ENCODE measurements at places on chromosomes 5 and 9.
A peak's percentile ranks its signal among the peaks of the same experiment; 100 is the strongest.

- DNase-seq = peak; percentile 56
Observed at GRCh38 chr5:78601559-78602314, 46.8 kb downstream of the LHFPL2 start.

GRCh38 chr9:123049589-123050222, 16.2 kb downstream of the GPR21 start:
- DNase-seq = no peak

DNA sequence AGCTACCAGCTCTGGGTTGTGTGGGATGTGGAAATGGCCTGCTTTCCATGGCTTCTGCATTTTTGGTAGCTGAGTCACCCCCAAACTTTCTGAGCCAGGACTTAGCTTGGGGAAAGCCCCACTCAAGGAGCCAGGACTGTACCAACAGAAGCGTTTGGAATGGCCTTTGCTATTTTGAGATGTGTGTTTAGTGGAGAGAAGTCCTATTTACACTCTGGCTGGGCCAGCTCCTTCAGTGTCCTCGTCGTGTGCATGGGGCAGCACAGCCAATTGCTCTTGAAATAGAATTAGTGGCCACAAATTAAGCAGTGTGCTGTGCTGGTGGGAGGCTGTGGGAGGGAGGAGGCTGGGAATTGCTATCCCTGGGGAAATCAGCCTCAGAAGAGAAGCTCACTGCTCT, 51.6 kb downstream of the ENTREP1 start:
- DNase-seq = no peak

GRCh38 chr5:10565785-10566542, 2.1 kb downstream of the ANKRD33B start:
- no peak for DNase-seq

DNA sequence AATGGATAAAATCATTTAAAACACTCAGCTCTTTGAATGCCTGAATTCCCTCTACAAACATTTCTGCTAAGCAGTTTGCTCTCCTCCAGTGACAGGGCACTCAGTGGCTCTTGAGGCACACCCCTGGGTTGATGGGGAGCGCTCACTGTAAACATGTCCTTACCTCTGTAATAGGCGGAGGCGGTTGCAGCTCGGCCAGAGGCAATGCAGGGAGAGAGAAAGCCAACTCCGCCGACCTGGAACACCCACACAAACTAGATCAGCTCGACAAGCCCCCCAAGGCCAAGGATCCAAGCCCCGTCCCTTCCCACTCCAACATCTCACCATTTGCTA, 329 bp downstream of the CDC23 start:
- no peak for DNase-seq

DNA sequence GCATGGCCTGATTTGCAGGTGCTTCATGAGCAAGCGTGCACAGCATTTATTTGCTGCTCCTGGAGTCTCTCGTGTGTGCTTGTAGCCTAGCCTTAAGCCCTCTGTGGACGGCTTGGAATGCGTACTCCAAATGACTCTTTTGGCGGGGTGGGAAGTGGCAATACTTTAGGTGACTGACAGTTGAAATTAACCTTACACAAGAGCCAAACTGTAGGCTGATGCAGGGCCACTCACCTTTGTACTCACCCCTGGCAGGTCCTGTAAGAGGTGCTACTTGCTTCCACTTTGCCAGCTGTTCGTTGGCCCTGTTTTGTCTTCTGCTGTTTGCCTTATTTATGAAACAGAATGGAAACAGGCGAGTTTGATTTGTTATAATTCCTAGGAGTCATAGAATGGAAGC, 22.9 kb downstream of the TENT4A start:
- no peak for DNase-seq
